ENCODE measurements at places on chromosomes 6 and 20. TPM values are rescaled to one million over a fixed set of nuclear protein-coding genes. Genes with fewer than 3 reads are reported as not detected.
A peak's percentile ranks its signal among the peaks of the same experiment; 100 is the strongest.

The HLA-DRB5 gene
- total RNA-seq = 1.5 TPM

The MOCS1 gene
- 11.1 TPM for total RNA-seq

The CTNNBL1 gene
- 81.6 TPM for total RNA-seq

The LRRC1 gene
- 12.0 TPM for total RNA-seq

- H3K27ac ChIP-seq = peak overlapping the region; percentile 38
- no peaks in the 10 kb centered on the region for H3K27me3 ChIP-seq
- DNase-seq = no peak
- no peaks in the 10 kb centered on the region for H3K4me1 ChIP-seq
- no peaks in the 10 kb centered on the region for H3K36me3 ChIP-seq
- H3K4me3 ChIP-seq = no peak overlapping the region
Observed at GRCh38 chr6:5776706-5777390, 229.9 kb downstream of the NRN1 start.

GRCh38 chr6:103215847-103216246 lies 1643.9 kb downstream of the HACE1 start:
- no peaks in the 10 kb centered on the region for H3K27me3 ChIP-seq
- no peaks in the 10 kb centered on the region for H3K36me3 ChIP-seq
- no peak overlapping the region for H3K27ac ChIP-seq
- H3K4me3 ChIP-seq = no peak overlapping the region

GRCh38 chr20:33490934-33491656 lies 1.2 kb downstream of the CBFA2T2 start:
- no peaks in the 10 kb centered on the region for H3K27me3 ChIP-seq
- H3K36me3 ChIP-seq = no peaks in the 10 kb centered on the region
- DNase-seq = no peak
- no peak overlapping the region for H3K27ac ChIP-seq
- no peaks in the 10 kb centered on the region for H3K4me1 ChIP-seq

DNA sequence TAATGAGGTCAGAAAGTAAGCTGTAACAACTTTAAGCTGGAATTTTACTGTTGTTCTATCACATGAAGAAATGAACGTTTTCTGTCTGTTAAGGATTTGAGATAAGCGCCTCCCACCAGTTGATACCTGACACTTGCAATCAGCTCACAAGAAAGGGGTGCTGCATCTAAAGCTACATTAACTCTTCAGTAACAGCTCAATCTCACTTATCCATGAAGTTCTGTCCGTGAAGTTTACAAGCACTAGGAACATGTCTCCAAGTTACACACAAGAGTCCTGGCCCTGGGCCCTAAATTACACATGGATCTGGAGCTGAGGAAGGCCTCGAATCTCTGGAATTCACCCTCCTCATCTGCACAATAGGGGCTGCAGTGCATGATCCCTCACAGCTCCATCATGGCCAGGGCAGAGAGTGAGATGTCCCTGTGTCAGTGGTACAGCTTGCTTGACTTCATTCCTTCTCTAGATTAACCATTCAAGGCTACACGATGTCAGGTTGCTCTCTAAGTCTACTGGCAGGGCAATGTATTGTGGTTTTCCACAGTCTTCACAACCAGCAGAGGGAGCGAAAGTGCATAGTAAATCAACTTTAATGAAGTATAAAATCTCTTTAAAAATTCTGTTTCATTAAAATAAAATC lies 182.4 kb upstream of the MCHR2 start:
- H3K4me3 ChIP-seq = no peak overlapping the region
- H3K27ac ChIP-seq = no peak overlapping the region
- no peaks in the 10 kb centered on the region for H3K27me3 ChIP-seq

DNA sequence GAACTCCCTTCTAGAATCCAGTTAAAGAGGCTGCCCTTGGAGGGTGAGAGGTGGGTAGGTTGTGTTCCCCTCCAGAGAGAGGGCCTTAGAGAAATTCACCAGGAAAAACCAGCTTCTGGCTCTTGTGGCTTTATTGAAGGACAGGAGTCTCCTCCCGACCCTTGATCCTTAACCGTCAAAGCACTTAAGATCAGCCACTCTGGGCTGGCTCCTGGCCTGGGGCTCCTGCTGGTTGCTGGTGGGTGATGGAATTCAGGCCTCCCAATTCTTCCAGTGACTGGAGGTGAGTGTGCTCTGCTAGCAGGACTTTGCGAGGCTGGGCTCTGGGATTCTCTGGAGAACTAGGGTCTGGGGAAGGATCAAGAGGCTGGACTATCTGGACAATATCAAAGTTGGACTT lies 75.6 kb upstream of the LGSN start:
- H3K4me3 ChIP-seq = no peak overlapping the region
- peak; percentile 55 for DNase-seq
- no peaks in the 10 kb centered on the region for H3K4me1 ChIP-seq
- no peaks in the 10 kb centered on the region for H3K36me3 ChIP-seq
- no peaks in the 10 kb centered on the region for H3K27me3 ChIP-seq

GRCh38 chr20:3068075-3068474 lies 3.3 kb upstream of the OXT start:
- DNase-seq = no peak
- H3K27ac ChIP-seq = no peak overlapping the region
- no peak overlapping the region for H3K4me3 ChIP-seq
- no peaks in the 10 kb centered on the region for H3K4me1 ChIP-seq
- H3K36me3 ChIP-seq = no peaks in the 10 kb centered on the region

GRCh38 chr6:16374461-16375200 lies 136.2 kb downstream of the GMPR start:
- no peak overlapping the region for H3K27ac ChIP-seq
- H3K27me3 ChIP-seq = no peaks in the 10 kb centered on the region
- peak; percentile 22 for DNase-seq
- H3K4me3 ChIP-seq = no peak overlapping the region

All from endodermal cell (in vitro differentiated cells).